Stimulated activated CD8-positive, alpha-beta memory T cell treated with anti-CD3 and anti-CD28 coated beads, Interleukin-4, amount 100 ng/mL, for 24 hours (primary cell): ENCODE measurements at places on chromosomes 5 and 9.

DNA sequence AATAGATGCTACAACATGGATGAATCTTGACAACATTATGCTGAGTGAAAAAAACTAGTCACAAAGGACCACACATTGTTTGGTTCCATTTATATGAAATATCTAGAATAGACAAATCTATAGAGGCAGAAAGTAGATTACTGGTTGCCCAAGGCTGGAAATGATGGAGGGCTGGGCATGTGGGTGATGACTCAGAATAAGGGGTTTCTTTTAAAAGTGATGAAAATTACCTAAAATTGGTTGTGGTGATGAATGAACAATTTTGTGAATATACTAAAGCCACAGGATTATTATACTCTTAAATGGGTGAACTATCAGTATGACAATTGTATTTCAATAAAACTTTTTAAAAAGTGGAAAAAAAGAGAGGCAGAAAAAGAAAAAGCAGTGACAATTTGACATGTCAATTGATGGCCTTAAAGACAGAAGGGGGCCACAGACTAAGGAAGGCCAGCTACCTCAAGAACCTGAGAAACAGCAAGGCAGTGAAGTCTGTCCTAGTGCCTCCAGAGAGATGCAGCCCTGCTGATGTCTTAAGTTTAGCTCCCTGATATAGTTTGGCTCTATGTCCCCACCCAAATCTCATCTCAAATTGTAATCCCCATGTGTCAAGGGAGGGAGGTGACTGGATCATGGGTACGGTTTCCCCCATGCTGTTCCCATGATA, 182.7 kb downstream of the PIK3R1 start:
- no peak for DNase-seq

DNA sequence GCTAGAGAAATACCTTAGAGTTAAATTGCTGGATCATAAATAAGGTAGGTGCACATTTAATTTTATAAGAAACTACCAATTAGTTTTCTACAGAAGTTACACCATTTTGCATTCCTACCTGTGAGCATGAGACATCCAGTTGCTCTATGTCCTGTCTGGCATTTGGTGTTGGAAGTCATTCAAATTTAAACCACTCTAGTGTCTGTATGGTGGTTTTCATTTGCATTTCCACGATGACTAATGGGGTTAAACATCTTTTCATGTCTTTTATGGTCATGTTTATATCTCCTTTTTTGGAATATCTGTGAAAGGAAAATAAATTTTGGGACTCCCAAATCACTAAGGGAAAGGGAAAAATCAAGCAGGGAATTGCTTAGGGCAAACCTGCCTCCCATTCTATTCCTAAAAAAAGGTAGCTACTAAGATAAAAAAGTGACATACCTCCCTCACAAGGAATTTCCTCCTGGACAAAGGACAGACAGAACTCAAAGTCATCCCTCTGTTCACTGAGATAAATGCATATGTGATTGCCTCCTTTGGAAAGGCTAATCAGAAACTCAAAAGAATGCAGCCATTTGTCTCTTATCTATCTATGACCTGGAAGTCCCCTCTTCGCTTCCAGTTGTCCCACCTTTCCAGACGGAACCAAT, 31.6 kb upstream of the ADCY2 start:
- no peak for DNase-seq

DNA sequence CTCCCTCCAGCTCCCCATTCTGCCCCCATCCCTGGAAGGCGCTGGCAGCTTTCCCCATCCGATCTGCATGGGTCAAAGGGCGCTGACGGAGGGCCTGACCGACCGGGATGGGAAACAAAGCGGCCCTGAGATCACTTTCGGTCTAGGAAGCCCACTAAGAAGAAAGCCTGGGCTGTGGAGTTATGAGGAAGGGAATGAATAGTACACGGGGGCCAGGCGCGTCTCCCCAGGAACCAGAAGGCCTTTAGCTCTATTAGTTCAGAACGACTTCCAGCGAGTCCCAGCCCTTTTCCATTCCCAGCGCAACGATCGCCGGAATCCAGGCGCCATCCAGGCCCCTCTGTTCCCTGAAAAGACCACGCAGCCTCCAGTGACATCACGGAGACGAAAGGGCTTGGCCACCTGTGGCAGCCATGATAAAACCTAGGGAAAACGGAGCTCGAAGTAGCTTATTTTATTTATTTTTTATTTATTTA, 70.1 kb upstream of the CCDC180 start:
- no peak for DNase-seq

GRCh38 chr9:36146651-36147050, 10.1 kb downstream of the GLIPR2 start:
- no peak for DNase-seq

- DNase-seq = no peak
Measured at GRCh38 chr9:123834889-123835562, 94.9 kb downstream of the DENND1A start.

DNA sequence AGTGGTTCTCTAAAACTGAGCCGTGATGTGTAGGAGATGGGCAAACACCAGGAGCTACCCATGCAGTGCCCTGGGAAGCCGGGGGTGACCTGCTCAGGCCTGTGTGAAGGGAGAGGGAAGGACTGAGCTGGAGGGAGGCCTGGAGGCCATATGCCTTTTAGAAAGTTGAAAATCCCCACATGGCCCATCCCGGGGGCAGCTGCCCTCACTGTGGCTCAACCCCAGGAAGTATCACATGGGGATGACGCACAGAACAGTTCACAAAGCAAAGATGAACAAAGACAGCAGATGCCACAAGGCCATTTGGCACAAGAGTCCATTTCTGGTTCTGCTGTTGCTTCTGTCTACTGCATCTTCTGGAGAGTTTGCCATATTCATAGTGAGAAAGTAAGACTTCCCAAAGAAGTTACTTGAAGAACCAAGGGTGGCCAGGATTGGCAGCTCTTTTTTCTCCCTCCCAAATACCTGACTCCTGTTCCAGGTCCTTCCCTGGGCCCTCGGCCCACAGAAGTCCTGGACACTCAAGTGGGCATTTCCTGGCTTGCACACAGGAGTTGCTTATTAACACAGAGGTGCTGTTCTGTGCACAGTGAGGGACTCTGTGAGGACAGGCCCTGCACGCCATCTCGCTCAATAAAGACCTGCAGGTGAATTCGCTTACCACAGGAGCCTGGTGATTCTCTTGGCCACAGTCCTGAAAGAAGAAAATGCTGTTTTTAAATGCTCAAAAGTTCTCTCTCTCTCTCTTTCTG, 25.1 kb downstream of the ACSL6 start:
- no peak for DNase-seq

DNA sequence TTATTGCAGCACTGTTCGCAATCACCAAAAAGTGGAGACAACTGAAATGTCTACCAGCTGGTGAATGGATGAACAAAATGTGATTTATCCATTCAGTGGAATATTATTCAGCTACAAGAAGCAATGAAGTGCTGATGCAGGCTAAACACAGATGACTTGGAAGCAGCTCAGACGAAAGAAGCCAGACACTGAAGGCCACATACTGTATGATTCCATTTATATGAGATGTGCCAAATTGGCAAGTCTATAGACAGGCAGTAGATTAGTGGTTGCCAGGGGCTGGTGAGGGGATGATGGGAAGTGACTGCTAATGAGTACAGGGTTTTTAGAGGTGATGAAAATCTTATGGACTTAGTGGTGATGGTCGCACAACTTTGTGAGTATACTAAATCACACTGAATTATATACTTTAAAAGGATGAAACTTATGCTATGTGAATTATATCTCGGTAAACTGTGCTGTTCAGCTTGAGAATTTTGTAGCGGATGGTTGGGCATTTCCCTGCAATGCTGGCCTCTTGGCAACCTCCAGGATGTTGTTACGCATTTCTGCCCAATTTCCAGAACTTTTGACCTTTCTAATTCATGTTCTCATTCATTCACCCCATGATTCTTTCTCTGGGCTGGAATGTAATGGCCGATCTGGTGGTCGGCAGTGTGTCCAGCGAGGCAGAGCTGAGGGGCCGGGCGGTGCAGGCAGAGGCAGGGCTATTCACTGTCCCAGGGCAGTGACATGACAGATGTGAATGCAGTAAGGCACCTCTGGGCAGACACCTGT, 22.0 kb upstream of the WNK2 start:
- DNase-seq = no peak

DNA sequence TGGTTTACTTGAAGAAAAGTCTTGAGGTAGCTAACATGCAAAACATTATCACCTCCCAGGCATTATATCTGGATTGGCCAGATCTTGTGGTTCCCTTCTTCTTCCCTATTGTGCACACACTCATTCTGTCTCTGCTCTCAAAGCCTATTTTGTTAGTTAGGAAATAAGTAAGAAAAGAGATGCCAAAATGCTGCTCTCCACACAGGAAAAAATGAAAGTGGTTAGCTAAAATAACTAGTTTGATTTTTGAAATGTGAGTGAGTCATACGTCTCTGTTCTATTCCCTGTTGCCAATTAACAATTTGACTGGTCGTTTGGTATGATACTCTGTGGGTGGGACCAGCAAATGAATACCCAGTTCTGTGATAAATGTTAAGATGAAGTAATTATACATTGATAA, 28.1 kb downstream of the LMNB1 start:
- no peak for DNase-seq

GRCh38 chr9:78189001-78189400, 46.9 kb upstream of the CEP78 start:
- DNase-seq = no peak

GRCh38 chr9:93023521-93023815, 35.0 kb upstream of the SUSD3 start:
- DNase-seq = no peak

DNA sequence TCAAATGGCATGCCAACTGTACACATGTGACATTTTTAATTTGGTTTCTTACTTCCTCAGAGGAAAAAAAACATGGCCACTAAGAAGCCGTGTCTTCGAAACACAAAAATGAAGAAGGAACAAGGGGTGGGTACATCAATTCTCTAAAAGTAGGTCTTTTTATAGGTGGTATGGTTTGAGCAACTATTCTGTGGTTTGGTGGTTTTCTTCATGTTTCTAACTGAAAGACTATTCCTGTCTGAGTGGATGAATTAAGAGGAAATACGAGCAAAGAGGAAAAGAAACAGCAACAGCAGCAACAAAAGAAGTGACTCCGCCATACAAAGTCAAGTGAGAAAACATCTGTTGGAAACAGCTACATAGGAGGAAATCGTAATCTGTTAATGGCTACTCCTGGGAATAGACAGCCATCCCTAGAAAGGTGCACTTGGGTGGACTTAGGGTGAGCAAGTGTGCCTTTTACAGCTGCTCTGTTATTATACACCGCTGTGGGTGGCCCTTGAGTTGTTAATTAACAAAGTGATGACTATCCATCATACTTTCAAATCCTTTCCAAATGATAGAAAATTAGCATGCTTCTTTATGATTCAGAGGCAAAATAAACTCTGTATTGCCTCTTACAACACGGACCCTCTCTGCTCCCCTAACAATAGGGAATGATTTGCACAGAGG, 575.8 kb downstream of the TLE1 start:
- no peak for DNase-seq

DNA sequence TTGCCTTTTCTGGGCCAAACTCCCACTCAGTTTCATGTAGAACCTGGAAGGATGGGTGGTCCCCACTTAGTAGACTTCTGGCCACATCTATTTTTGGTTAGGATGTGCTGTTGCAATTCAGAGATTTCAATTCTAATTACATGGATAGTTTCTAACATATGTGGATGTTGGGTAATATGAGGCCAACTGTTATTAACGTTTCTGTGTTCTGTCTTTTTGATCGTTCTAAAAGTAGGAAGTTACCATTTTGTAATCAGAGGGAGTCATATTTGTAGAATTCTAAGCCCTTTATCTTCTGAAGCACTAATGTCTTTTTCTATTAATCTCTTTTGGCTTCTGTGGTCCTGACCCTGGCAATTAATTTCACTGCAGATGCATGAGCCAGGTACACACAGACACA, 141.6 kb upstream of the SPEF2 start:
- DNase-seq = no peak

DNA sequence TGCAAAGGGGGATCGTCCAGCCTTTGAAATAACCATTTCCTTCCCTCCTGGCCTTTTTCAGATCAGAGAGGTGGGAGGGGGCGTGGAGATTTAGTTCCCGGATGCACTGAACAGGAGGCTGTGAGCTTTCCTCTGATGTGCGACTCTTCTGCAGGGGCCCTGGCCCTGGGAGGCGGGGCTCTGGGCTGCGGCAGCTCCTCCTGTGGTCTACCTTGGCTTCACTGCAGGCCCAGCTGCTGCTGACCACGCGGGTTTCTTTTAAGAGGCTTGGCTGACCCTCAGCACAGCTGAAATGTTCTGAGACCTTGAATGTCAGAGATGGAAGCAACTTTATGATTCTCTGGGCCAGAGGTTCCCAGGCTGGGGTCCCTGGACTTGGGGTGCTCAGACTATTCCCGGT, 27.0 kb upstream of the COL15A1 start:
- DNase-seq = no peak

- DNase-seq = peak; percentile 39
Measured at GRCh38 chr5:91162534-91163381, 220.4 kb downstream of the ARRDC3 start.

- DNase-seq = no peak
Measured at GRCh38 chr5:149518620-149519019, 32.6 kb downstream of the CSNK1A1 start.

GRCh38 chr5:175246889-175247520, 197.0 kb downstream of the DRD1 start:
- DNase-seq = no peak

DNA sequence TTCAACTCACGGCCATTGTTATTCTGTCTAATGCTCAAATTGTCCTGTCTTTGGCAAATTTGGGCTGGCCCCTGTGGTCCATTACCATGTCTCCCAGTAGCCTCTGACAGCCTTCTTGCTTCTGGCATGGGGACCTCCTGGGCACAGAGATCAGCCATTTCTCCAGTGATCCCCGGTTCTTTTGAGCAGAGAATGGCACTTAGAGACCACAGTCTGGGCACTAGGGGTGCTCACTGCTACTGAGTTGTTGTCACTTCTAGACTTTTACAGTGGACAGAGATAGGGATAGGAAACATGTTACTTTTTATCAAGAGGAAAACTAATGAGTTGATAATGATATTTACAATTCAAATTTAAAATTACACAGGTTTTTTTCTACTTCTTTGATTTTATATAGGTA, 47.6 kb upstream of the BARHL1 start:
- DNase-seq = no peak

- no peak for DNase-seq
Measured at GRCh38 chr9:22238809-22239684, 207.6 kb upstream of the DMRTA1 start.

DNA sequence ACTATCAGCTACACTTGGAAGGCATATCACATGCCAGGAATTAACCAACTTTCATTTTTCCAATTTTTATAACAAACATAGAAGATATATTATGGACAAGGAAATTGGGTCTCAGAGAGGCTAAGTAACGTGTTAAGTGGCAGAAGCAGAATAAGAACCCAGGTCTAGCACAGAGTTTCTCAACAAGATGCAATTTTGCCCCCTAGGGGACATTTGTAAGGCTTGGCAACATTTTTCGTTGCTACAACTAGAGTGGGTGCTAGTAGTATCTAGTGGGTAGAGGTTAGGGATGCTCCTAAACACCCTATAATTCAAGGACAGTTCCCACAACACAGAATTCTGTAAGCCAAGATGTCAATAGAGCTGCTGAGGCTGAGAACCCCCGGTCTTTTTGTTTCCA, 180.6 kb downstream of the SNCAIP start:
- no peak for DNase-seq

GRCh38 chr5:103693517-103693916, 130.9 kb upstream of the NUDT12 start:
- DNase-seq = no peak

- DNase-seq = no peak
Measured at GRCh38 chr5:109674596-109674995, 15.1 kb upstream of the MAN2A1 start.

- DNase-seq = no peak
Measured at GRCh38 chr5:64615895-64616294, 74.4 kb upstream of the SHISAL2B start.

GRCh38 chr9:134936346-134937163, 18.8 kb upstream of the FCN1 start:
- no peak for DNase-seq
